ENCODE measurements at places on chromosomes 4 and X.

DNA sequence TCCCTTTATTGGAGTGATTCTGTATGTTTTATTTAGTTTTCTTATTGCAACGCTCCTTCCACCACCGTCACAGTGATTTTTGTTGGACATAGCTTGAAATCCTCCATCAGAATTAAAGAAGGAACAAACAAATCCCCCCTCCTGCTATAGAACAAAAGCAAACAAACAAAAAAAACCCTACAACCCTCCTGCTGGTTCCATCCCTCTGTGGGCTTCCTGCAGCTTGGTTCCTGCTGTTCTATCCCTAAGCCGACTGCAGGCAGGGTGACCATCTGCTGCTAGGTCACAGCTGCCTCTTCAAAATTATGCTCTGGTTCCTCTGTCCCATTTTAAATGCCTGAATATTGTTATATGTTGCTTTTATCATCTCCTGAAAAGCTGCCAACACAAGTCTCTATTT lies 116.8 kb upstream of the AGA start:
- no peak for DNase-seq

DNA sequence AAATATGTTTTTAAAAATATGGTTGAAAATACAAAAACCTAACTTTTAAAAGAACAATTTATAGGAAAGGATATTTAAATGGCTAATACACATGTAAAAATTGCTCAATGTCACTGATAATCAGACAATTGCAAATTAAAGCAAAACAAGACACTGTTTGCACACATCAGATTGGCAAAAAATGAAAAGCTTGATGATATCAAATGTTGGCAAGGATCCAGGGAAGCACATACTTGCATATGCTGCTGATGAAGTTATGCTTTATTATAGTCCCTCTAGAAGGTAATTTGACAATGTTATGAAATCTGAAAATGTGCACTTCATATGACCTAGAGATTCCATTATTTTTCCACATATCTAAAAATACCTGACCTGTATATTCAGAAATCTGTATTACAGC lies 45.7 kb upstream of the EPGN start:
- DNase-seq = no peak

DNA sequence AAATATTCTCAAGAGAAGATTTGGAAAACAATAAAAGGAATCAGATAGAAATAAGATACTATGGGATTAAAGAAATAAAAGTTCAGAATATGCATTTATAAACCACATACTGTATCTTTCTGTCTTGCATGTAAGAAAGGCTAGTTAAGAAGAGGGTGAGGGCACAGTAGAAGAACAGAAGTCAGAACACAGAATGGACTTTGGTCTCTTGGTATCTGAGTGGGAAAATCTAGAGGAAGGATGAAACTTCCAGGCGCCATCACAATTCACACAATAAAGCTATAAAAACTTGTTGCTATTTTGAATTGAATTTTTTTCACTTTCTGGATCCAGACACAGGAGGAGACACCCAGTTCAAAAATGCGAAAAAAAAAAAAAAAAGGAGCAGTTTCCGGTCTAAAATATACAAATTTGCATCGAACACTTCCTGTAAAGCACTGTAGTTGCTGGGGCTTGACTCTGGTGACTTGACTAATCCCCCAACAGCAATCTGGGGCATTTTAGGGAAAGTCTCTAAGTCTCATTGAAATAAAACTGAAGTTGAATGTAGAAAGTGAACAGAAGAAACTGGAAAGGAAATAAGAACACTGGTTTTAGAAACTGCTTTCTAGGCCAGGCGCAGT lies 8.1 kb upstream of the NAAA start:
- DNase-seq = no peak

- no peak for DNase-seq
These were observed 118.7 kb downstream of the FHIP1A start for GRCh38 chr4:151527699-151528098.

DNA sequence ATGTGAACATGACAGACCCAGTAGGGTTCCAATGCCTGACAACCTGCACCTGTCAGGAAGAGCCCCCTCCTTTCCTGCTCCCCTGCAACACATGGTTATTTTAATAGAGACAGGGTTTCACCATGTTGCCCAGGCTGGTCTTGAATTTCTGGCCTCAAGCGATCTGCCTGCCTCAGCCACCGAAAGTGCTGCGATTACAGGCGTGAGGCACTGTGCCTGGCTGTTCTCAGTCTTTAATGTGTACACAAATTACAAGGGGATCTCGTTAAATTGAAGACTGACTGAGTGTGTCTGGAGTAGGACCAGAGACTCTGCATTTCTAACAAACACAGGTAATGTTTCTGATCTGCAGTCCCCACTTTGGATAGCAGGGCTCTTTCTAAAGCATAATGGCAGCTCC lies 55.4 kb downstream of the NPNT start:
- no peak for DNase-seq

DNA sequence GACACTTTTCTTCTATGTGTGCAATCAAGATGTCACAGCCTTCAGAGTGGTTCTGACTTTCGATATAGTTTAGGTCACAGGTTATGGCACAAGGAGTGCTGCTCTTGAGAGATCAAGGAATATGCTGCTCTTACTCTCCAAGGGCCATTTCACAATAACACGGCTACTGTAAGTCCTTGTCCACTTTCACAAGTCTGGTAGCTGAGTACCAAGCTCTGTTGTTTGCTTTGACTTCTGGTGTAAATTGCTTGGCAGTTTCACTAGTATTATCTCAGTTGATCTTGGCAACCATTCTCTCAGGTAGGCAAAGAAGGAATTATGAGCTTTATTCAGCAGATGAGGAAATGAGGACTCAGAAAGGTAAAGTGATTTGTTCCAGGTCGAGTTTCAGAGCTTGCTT lies 35.4 kb upstream of the SPANXB1 start:
- no peak for DNase-seq

DNA sequence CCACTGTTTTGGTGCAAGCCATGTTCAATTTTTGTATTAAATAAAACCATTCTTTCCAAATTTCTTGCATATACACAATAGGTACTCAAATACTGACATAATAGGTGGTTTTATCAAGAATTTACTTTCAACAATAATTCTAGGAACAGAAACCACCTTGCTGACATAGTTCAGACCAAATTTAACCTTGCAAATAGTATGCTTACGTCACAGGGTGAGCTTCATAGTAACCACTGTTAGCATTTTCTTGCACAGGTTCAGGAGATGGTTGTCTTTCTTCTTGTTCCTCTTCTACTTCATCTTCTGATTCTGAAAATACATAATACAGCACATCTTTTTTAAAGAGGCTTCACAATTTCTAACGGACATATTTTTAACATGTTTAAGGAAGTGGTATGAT lies 17.6 kb downstream of the G3BP2 start:
- DNase-seq = peak; percentile 57

DNA sequence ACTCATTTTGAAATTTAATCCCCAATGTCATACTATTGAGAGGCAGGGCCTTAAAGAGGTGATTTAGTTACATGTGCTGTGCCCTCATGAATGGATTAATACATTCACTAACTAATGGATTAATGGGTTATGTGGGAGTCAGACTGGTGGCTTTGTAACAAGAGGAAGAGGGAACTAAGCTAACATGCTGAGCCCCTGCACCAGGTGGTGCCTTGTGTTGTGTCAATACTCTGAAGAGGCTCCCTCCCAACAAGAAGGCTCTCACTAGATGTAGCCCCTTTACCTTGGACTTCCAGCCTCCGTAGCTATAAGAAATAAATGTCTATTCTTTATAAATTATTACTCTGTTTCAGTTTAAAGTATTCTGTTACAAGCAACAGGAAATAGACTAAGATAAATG lies 411.9 kb upstream of the EMCN start:
- no peak for DNase-seq

- no peak for DNase-seq
These were observed 297.3 kb upstream of the LCORL start for GRCh38 chr4:18318682-18319388.

- DNase-seq = peak; percentile 1
These were observed 175.4 kb downstream of the SH3BGRL start for GRCh38 chrX:81377329-81377728.

DNA sequence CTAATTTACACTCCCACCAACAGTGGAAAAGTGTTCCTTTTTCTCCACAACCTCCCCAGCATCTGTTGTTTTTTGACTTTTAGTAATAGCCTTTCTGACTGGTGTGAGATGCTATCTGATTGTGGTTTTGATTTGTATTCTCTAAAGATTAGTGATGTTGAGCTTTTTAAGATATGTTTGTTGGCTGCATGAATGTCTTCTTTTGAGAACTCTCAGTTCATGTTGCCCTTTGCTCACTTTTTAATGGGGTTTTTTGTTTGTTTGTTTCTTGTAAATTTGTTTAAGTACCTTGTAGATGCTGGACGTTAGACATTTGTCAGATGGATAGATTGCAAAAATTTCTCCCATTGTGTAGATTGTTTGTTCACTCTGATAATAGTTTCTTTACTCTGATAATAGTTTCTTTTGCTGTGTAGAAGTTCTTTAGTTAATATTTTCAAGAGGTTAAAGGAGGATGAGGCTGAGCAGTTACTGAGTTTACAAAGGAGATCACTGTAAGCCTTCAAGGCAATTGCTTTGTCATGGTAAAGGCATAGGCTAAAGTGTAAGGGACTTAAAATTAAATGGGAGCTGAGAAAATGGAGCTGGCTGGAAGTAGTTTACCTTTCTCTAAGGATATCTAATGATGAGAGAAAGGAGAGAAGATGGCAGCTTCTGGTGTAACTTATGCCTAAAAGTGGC lies 323.4 kb downstream of the PCDH7 start:
- DNase-seq = no peak

DNA sequence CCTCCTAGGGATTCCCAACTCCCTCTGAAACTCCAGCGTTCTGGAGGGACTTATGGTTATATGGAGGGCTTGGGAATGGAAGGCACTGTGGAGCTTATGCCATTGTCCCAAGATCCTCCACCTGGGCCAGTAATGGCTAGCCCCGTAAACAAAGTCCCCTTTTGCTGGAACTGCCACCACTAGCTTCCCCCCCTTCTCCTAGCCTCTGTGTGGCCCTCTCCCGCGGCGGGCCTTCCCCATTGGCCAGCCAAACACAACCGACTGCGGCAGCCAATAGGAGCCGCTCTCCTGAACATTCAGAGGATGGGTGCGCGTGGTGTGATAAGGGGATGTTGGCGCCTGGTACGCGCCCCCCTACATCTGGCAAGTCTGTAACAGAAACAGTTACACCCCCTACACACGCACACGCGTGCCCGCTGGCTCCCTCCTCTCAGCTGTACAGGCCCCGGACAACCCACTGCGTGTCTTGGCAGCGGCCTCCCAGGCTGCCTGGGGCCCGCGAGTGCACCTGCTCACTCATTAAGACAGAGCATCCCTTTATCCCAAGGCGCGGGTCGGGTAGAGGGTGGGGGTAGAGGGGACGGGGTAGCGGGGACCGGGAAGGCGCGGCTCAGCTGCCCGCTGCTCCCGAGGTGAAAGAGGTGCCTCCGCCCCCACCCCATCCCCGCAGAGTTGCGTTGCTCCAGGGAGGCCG lies 863 bp upstream of the RAB33A start:
- peak; percentile 72 for DNase-seq

GRCh38 chr4:1207157-1207470 lies 34.7 kb upstream of the SPON2 start:
- DNase-seq = no peak

GRCh38 chrX:46649421-46650260 lies 76.1 kb downstream of the CHST7 start:
- DNase-seq = no peak

DNA sequence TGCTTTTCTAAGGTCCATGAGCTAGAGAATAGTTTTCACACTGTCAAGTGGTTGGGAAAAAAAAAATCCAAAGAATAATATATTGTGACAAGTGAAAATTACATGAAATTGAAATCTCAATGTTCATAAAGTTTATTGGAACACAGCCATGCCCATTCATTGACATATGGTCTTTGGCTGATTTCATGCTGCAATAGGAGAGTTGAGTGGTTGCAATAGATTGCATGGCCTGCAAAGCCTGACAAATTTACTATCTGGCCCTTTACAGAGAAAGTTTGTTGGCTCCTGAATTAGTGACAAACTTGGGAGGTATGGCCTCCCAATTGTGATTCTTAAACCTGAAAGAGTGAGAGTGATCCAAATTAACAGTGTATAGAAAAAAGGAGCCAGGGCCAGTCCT lies 115.5 kb upstream of the FAM9C start:
- DNase-seq = no peak

- DNase-seq = no peak
These were observed 234.0 kb downstream of the SPOCK3 start for GRCh38 chr4:167000141-167000852.

- peak; percentile 51 for DNase-seq
These were observed 177.9 kb downstream of the AFAP1 start for GRCh38 chr4:7761720-7762119.

GRCh38 chrX:122517786-122518185 lies 666.3 kb upstream of the GRIA3 start:
- no peak for DNase-seq

GRCh38 chr4:87076690-87077358 lies 142.0 kb downstream of the AFF1 start:
- no peak for DNase-seq

- no peak for DNase-seq
These were observed at the start of gene ADGRL3 for GRCh38 chr4:61200187-61200915. TSS of gene ADGRL3 (plus strand) at chr4:61200326.

DNA sequence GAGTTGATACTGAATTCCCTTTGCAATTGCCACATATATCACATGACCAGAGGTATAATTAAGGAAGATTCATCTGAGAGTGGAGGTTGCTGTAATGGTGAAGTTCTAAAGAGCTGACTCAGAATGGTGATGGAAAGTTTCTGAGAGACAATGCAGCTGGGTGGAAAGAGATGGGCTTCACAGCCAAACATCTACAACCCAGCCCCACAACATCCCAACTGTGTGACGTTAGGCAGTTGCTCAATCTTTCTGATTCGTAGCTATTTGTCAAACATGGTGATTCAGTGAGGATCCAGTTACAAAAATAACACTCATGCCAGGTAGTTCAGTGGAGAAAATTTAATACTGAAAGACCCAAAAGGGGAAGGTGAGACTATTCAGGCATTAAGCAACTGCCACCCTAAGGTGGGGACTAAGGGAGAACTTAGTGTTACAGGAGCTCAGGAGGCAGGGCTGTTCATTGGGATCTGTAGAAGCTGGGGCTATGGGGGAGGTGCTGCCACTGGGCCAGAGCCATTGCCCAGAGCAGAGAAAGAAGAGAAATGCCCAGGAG lies 6.9 kb upstream of the AFF1 start:
- no peak for DNase-seq

- DNase-seq = no peak
These were observed 26.3 kb downstream of the RWDD4 start for GRCh38 chr4:183632689-183633088.

DNA sequence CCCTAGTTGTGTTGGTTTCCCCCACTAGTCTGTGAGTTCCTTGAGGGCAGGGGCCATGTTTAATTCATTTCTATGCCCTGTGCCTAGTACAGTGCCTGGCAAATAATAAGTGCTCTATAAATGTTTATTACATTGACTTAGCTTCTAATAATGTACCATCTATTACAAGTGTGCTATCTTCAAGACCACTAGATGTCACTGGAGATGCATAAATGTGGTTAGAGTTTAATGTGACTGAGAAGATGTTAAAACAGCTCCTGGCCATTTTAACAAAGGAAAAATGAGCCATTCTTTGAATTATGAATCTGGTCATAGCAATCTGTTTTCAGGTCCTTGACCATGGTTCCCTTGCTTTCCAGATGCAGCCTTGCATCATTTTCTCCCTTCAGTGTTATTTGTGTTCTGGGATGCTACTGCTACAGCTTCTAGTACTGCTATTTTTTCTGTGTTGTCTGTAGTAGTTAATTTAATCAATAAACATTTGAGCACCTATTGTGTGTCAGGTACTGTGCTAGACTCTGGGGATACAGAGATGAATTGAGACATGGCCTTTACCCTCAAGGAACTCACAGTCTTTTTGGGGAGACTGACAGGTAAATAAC lies 43.2 kb downstream of the SLC9A6 start:
- DNase-seq = peak; percentile 51

GRCh38 chr4:18366892-18367291 lies 345.3 kb upstream of the LCORL start:
- DNase-seq = peak; percentile 26
